ENCODE measurements at places on chromosomes 12 and 14.
A peak's percentile ranks its signal among the peaks of the same experiment; 100 is the strongest.

- no peak for DNase-seq
Observed at GRCh38 chr12:59911516-59911915, 315.7 kb downstream of the SLC16A7 start.

GRCh38 chr12:27515671-27516070 lies 8.3 kb upstream of the PPFIBP1 start:
- no peak for DNase-seq

DNA sequence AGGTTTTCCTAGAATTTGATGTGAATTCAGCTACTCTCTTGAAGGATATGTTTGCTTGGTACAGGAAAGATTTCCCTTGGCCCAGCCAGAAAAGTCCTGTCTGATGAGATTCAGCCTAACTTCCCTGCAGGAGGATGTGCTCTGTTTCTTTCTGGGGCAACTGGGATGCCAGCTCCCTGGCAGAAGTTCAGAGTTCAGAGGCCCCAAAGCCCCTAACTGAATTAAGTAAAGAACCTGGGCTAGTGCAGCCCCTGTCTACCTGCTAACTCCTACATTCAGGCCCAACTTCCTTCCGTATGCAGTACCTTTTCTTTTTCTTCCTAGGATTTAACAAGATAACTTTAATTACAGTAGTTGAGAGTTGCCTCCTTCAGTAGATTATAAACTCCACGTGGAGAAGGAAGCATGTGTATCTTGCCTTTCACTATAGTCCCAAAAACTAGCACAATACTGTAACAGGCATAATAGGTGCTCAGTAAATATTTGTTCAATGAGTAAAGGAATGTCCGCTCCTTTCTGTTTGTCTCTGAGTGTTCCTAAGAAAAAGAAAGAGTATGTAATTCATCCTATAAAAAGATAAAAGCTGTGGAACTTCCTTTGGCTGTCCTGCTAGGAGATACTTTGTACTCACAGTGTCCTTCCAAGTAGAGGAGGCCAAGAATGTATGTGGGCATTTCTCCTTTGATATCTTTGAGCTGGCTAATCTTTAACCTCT lies 141.0 kb downstream of the SLC8A3 start:
- no peak for DNase-seq

DNA sequence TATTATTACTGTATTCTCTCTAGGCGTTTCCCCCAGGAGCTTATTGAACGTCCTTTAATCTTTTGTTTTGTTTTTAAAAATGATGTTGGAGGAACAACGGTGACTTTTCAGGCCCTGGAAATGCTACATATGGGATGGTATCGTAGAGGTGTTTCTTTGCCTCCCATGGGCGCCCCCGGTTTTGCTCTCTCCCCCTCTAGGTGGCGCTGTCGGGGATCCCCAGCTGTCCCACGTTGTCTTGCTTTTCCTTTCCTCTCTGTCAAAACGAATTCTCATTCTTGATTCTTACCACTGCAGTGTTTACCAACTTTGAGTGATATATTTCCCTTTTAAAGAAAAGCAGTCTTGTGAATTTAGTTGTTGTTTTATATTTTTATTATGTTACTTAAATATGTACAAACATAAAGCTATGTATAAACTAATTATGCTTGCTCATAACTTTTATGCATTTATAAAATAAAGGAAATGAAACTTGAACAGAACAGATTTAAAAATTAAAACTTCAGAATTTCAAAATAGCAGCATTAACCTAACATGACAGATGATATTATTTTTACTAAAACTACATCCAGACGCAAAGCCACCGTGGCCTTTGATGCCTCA lies 171.9 kb downstream of the RGS6 start:
- DNase-seq: peak; percentile 20

GRCh38 chr12:108033090-108033489 lies 96.0 kb upstream of the WSCD2 start:
- DNase-seq: no peak

GRCh38 chr14:60968671-60969070 lies 12.2 kb downstream of the TRMT5 start:
- DNase-seq: no peak

GRCh38 chr14:59438195-59438647 lies 27.0 kb downstream of the GPR135 start:
- DNase-seq: no peak

- DNase-seq: peak; percentile 5
Observed at GRCh38 chr14:72518809-72519377, 375.0 kb downstream of the DPF3 start.

DNA sequence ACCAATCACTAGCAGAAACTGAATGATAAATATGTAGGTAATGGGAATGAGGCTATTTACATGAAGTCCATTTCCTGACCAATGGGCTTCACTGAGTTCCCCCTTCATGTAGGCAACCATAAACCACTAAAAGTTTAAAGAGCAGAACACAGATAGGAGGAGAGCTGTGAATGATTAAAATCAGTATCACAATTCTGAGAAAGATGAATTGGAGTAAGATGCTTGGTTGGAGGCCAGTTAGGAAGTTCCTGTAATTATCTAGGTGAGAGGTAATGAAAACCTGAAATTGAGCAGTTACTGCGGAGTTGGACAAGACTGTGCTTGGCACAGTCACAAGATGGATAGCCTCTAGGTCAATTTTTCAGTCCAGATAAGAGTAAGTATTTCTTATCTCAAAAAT lies 56.6 kb downstream of the GALNT4 start:
- no peak for DNase-seq

DNA sequence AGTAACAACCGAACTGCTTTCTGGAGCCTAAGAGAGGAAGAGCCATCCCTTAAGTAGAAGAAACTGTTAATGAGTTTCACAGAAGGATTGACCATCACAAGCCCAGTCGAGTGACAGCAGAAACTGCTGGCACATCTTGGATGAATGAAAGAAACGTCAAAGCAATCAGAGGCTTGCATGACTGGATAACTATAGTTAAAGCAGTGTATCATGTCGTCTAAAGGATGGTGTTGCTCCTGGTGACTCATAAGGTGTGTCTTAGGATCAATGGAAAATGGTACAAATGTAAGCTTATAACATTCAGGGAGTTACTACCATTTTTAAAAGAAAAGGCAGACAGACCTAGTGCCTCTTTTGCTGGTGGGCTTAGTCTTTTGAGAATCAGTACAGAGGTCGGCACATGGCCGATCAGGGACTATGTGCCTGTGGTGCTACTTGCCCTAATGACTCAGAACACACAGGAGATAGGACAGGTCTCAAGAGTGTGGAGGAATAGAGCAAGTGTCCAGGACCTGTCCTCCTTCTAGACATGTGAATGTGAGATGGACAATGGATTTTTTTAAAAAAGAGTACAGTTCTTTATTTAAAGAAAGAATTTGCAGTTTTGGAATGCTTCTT lies 55.7 kb downstream of the TMX1 start:
- DNase-seq: no peak

GRCh38 chr12:57983858-57984505 lies 42.6 kb downstream of the ATP23 start:
- no peak for DNase-seq

GRCh38 chr12:21775133-21775820 lies 771 bp upstream of the KCNJ8 start:
- no peak for DNase-seq

DNA sequence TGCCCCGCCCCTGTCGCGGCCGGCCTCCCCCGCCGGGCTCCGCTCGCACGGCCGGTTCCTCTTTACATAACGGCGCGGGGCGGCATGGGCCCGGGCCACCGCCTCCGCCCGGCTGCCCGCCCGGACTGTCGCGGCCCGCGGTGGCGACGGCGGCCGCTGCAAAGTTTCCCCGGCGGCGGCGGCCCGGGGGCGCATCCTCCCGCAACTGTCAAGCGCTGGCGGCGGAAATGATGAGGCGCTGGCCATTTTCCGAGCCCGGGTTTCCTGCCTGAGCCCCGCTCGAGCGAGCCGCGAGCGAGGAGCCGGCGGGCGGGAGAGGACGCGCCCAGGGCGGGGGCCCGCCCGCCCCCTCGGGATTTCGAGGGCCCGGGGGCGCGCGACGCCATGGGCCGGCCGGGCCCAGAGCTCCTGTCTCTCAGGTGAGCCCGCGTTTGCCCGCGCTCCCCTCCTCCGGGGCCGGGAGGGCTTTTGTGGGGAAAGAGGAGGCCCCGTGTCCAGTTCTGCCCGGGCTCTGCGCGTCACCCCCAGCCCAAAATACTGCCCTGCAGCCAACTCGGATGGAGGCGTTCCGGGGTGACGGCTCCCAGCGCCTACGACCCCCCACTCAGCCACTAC lies at the start of gene SH2B3:
Gene SH2B3, plus strand, starts transcription at position 65 of the 615 bp plus-strand sequence. CDS start 12,223 bp downstream, outside the sequence.
- peak; percentile 79 for DNase-seq

GRCh38 chr12:14403711-14404196 lies 38.3 kb downstream of the ATF7IP start:
- DNase-seq: no peak

DNA sequence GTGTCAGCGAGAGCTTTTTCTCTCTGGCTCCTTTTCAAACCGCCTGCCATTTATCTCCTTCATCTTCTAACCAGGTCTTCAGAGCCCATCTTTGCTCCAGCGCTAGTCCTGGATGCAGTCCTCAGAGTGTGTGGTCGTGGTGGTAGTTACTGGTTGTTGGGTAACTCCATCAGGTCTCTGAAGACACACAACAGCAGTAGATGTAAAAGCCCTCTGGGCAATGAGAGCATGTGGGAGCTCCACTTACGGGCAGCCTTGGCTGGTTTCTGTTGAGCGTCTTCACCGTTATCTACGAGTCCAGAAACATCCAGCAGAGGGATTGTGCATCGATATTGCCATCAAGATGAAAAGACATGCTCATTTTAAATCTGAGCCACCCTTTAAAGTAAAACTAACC lies 61.2 kb downstream of the FBXL14 start:
- no peak for DNase-seq

DNA sequence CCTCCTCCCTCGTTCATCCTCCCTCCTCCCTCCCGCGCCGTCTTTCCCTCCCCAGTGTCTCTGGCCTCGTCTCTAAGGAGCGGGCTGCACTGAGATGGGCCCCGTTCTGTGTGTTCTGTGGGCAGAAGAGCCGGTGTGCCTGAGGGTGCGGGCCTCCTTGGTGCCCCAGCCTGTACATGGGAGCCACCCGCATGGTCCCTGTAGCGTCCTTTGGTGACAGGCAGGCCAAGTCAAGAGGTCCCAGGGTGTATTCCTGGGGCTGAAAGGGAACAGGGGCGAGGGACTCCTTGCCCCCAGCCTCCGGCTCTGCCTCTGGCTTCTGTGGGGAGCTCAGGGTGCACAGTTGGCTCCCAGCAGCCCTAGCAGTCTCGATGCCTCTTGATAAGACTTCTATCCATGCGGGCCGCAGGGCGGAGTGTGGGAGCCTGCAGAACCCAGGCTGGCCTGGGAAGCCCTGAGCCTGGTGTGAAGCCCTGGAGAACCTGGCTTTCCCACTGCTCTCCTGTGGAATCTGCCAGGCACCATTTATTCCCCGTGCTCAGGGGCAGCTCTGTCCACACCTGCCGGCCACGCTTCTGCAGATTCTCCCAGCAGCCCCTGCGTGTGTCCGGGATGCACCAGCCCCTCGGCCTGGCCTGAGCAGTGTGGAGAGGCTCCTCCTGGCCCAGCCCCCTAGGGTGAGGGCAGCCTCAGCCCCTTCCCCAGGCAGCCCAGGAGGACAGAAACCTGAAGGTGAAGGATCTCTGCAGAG lies 181.3 kb downstream of the KIF26A start:
- no peak for DNase-seq

GRCh38 chr12:70319605-70320004 lies 46.5 kb upstream of the KCNMB4 start:
- no peak for DNase-seq

DNA sequence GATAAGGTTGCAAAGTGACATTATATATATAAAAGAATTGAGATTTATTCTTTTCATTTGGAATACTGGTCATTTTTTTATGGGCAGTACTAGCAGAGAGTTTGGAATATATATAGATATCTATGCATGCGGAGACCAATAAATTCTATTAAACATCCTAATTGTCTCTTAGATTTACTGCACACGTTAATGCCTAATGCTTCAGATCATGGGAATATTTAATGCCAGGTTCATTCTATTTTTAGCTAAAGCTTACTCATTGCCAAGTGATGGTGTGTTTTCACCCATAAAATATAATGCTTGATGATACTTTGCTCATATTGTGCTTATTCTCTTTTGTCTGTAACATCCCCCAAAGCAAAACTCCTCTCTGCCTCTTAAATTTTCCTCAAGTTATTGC lies 264.4 kb downstream of the TMEM117 start:
- no peak for DNase-seq

DNA sequence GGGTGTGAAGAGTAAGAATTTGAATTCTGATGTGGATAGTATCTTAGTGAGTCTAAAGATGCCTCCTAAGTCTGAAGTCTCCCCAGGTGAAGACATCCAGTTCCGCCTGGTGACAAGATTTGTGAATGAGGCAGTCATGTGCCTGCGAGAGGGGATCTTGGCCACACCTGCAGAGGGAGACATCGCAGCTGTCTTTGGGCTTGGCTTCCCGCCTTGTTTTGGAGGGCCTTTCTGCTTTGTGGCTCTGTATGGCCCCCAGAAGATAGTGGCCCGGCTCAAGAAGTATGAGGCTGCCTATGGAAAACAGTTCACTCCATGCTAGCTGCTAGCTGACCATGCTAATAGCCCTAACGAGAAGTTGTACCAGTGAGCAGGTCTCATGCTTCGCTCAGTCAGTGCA lies 24.6 kb upstream of the AICDA start:
- no peak for DNase-seq

- no peak for DNase-seq
Observed at GRCh38 chr14:96888158-96888557, 91.0 kb downstream of the VRK1 start.

DNA sequence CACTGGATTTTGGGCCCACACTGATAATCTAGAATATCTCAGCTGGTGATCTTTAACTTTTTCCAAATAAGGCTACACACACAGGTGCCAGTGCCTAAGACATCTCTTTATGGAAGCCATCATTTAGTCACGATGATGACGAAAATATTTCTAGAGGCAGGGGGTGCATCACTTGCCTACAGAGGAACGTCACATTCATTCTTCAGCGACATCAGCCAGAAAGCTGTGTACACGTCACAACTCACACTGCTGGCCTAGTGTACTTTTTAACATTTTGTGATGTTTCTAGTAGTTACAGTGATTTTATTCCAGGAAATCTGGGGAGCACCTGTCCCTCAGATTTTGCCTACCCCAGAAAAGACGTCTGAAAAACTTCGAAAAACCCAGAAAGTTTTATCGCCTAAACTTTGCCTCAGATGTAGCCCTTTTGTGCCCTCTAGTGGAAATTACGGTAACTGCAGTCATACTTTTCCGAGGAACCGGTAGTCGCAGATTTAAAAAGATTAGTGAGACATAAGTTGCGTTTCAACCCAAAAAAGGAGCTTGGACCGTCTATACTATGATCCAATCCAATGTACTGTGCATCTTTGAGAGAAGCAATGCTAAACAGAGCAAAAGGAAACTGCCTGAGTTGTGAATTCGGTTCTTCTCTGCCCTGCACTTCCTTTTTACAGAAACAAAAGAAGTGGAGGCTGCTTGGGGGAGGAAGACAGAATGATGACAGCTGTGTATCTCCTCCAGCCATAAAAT lies 64.3 kb upstream of the STON2 start:
- peak; percentile 39 for DNase-seq

Data from activated CD4-positive, alpha-beta T cell treated with anti-CD3 and anti-CD28 coated beads, Interleukin-2, amount 50 U/mL, for 1 hour (primary cell).